AG04450 (cell line): ENCODE measurements at places on chromosomes 11 and 22. TPM values are rescaled to one million over a fixed set of nuclear protein-coding genes. Genes with fewer than 3 reads are reported as not detected.
A peak's percentile ranks its signal among the peaks of the same experiment; 100 is the strongest.

HMOX1 gene
- 55.2 and 69.7 TPM in 2 replicates for polyA plus RNA-seq

GDPD4 gene
- not detected in 2 replicates for polyA plus RNA-seq

ASCL2 gene
- polyA plus RNA-seq = not detected in 2 replicates

TENM4 gene
- 5.5 and 8.4 TPM in 2 replicates for polyA plus RNA-seq

OVOL1 gene
- not detected in 2 replicates for polyA plus RNA-seq

ZNF280B gene
- 1.6 and 2.3 TPM in 2 replicates for polyA plus RNA-seq

OR51E2 gene
- polyA plus RNA-seq = 0.77 and 0.79 TPM in 2 replicates

- DNase-seq = no peak
These were observed 56.5 kb downstream of the FZD4 start for GRCh38 chr11:86898689-86899088.

DNA sequence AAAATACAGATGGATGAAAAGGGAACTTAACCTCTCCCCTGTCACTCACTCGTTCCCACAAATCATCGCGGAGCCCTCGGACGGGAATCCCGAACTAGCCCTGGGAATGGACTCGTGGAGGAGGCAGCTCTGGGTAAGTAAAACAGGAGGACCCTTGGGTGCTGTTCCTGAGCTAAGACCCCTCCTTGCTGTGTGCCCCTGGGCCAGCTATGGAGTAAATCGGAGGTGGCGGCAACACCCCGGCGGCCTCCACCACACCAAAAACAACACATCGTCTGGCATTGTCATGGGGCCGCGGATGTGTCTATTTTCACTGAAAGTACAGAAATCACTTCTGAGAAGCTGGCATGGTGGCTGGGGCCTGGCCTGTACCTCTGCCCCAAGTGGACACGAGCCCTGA, 12.1 kb downstream of the CPT1A start:
- DNase-seq = no peak

- no peak for DNase-seq
These were observed 118.9 kb upstream of the LMO1 start for GRCh38 chr11:8382436-8383053.

GRCh38 chr22:39689421-39689820, 118.9 kb downstream of the CACNA1I start:
- no peak for DNase-seq

DNA sequence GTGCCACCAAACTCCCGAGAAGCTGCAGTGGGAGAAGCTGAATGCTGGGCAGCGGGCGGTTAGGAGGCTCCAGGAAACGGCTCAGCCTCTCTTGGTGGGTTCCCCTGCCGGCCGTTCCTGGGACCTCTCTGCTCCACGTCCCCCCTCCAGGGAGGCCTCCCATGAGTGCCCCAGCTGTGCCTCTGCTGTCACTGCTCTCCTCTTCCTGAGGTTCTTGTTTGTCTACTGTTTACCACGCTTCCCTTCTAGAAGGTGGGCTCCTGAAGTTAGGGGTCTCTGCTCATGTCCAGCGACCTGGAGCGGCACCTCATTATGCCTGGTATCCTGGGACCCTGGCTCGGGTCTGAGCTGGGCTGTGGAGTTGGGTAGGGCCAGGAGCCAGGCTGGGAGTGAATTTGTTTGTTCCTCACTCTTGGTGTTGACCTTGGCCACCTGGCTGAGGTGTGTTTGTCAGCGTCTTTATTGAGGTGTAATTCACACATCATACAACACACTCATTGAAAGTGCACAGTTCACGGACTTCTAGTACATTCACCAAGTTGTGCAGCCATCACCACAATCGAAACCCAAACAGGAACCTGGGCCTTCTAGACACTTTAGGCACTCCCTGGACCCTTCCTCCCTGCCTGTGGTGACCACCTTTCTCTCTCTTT, 37.8 kb upstream of the GRAMD4 start:
- DNase-seq = no peak

DNA sequence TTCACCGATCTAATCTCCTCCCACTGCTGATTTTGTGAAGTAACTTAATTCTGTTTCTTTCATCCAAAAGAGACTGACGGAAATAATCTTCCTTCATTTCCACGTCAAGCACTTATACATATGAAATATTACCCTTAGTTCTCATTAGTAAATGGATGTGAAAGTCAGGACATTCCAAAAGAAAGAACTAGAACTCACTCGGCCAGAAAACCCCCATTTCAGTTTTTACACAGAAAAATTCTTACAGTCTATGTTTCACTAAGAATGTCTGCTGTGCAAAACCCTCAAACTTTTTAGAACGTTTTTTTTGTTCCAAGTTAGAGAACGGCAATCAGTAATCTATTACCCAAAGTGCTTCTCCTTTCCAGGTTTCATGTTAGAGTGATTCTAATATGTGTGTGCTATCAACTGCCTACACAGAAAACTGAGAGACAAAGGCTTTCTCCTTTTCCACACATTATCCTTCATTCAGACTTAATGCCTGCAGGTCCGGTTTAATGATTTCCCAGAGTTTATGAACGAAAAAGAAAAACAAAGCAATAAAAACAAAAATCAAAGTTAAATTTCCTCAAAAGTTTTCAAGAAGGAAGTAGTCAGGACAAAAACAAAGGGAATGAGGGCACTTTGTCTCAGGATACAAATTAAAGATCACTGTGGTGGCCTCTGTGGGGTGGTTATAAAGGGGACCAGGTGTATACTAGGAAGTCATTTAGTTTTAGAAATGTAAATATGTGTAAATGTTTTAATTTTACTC, 11.3 kb upstream of the SESN3 start:
- DNase-seq = no peak

DNA sequence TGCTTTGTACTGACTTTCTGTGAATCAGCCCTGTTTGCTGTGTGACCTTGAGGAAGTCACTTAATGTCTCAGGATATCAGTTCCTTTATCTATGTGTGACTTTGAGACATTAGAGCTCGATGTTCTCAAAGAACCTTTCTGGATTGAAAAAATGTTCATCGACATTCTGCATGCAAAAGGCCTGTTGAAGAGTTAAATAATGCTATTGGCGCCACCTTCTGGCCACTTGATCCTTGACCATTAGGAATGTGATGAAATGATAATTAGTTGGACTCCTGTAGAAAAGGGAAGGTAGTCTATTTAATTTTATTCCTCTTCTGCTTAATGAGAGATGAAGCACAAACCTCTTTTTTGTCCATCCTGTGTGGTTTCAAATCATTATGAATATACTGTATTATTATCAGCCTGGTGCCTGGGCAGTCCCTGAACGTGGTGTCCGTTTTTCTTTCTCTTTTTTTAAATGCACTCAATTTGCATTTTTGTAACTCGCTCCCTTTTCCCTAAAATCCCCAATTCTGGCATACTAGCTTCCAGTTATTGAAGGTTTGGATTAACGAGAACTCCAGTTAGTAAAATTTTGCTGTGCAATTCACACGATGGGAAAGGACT, 20.7 kb downstream of the ELF5 start:
- no peak for DNase-seq

DNA sequence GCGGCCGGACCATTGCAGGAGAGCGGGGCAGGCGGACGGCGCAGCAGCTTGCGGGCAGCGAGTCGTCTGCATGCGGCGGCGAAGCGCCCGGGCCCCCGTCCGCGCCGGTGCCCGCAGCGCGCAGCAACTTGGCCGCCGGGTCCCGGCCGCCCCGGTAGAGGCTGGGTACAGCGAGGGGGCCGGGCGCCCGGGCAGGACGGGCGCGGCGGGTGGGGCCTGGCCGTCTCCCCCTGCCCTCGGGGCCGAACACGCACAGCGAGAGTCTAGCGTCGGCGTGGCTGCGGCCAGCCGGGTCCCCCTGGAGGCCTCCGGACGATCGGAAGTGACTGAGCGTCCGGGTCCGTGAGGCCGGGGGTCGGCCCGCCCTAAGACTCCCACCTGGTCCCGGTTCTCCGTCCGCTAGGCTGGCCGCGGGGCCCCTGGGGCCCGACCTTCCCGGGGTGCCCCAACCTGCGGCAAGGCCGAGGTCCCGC, 775 bp upstream of the TRABD start:
- DNase-seq = no peak

- no peak for DNase-seq
These were observed 83.2 kb downstream of the GRIK4 start for GRCh38 chr11:120594746-120595145.

DNA sequence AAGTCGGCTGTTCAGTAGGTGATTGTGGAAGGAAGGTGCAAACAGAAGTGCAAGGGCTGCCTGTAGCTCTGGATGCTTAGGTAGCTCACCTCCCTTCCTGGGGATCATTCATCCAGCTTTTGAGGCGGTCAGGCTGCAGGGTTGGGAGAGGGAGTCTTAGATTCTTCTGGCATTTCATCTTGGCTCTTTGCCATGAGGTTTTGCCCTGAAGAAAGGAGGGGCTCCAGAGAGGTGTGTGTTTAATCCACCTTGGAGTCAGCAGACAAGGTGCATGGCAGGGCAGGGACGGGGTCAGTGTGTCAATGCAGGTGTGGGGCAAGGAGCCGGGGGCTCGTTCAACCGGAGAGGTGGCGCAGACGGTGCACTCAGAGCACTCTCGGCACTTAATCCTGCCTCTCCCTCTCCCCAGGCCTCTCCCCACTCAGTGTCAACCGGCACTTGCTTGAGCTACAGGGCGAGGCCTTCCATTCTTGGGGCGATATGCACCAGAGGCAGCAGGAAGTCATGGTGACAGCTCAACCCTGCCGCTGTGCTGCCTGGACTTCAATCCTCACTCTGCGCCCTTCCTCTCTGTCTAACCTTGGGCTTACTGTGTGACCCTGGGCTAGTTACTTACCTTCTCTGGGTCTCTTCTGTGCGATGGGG, 7.2 kb downstream of the ADAMTS15 start:
- no peak for DNase-seq

DNA sequence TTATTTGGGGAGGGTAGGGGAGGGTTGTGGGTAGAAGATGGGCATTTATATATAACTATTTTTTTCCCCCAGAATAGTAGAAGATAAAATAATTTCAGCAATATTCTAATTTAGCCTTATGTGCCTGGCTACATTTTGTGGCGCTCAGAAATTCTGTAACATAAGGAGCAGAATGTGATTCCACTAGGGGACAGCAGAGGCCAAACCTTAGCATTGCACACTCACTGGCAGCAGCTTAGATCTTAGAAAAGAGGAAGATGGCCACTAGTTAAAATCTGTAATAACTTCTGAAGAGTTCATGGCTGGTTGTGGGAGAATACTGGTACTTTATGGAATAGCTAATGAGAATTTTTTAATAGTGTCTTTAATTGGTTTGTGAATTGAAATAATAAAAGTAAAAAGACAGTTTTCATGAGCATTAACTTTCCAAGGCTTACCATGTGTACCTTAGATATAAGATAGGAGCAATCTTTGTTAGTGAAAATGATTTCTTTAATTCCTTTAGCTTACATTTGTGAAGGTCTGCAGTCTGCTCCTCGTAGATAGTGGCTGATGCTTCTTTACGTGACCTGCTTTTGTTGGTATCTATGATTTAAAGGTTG, 33.1 kb downstream of the DDX10 start:
- peak; percentile 58 for DNase-seq

DNA sequence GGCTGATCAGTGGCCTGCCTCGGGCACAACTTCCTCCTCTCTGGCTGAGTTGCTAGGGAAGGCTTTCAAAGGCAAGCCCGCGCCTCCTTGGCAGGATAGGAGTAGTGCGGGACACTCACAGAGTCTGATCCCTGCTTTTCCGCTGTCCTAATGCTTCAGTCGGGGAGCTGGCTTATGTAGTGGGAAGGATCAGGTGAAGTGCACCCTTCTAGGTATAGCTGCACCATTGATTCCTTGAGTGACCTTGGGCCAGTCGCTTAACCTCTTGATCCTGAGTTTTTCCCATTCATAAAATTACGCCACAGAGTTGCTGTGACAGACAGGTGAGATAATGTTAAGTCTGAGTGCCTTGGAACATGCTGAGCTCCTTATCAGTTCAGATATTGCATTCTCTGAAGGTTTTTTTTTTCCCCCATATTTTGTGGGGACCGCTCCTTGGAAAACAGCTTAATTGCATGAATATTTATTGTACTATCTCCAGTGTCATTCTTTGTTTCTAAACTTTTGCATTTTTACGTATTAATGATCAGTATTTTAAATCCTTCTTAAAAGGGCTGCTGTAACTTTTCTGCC, 961 bp downstream of the IPO7 start:
- DNase-seq = no peak

- no peak for DNase-seq
These were observed 23.0 kb downstream of the EHF start for GRCh38 chr11:34643846-34644245.

DNA sequence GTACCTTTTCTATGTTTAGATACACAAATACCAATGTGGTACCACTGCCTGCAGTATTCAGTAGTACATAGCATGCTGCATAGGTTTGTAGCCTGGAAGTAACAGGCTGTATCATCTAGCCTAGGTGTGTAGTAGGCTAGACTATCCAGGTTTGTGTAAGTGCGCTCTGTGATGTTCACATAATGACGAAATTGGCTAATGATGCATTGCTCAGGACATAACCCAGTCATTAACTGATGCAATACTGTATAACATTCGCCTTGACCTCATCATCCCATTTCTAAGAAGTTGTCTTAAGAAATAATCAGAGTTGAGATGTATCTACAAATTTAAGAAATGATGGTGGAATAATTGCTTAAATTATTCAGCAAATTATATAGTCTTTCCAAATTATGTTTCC, 116.0 kb upstream of the TIMP3 start:
- DNase-seq = no peak

- no peak for DNase-seq
These were observed 54.7 kb upstream of the KIRREL3 start for GRCh38 chr11:127055236-127055635.

GRCh38 chr11:128428935-128429334, 158.4 kb downstream of the ETS1 start:
- DNase-seq = no peak

DNA sequence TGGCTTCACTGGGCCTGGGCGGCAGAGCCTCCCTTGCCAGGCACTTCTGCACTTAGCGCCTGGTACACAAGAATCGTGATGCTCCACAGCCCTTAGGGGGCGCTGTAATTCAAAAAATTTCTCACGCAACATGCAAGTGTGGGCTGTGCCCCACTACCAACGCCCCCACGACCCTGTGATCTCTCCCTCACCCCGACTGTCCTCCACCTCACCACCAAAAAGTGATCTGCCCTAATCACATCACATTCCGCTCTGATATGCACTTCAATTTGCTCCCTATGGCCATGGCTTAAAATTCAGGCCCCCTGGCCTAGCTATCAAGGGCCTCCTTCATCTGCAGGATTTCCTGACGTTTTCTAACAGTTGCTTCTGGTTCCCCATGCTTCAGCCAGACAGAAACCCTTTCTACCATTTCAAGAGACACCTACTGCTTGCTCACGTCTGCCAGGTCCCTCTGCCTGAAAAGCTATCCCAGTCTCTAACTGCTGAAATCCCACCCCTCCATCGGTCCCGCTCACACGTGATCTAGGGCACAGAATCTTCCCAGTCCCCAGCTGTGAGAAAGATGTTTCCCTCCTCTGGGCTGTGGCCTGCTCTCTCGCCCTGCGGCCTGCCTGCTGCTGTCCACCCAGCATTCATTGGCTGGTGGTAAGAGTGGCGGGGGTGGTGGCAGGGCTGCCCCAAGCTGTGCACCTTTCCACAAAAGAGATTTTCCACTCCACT, 27.9 kb upstream of the LRRC32 start:
- DNase-seq = no peak

GRCh38 chr11:111418436-111418787, 39.3 kb upstream of the POU2AF1 start:
- no peak for DNase-seq
